GM19239 (cell line): ENCODE measurements at places on chromosomes 1 and 21.

- DNase-seq: no peak
These were observed 156.7 kb downstream of the BRINP3 start for GRCh38 chr1:190320952-190321351.

DNA sequence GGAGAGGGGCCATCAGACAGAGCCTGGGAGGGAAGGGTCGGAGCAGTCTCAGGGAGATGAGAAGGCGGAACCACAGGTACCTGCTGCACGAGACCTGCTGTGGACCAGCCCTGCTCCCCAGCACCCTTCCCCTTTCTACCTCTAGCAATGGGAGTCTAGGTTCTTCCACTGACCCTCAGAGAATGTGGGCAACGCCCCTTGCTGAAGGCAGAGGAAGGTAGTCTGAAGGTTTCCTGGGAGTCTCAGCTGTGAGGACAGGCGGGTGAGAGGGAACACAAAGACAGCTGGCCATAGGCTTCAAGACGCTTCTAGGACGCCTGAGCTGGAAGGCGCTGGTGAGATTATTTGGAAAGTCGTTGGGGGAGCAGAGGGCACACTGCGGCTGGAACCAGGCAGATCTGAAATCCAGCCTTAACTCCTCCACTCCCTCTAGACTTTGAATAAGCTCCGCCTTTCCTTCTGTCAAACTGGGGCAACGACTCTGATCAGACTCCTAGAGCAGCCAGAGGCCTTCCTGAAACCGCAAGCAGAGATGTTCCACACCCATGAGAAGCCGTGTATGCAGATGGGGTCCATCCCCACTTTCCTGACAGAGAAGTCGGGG is 18.1 kb downstream of the SLC45A3 start:
- DNase-seq: no peak

DNA sequence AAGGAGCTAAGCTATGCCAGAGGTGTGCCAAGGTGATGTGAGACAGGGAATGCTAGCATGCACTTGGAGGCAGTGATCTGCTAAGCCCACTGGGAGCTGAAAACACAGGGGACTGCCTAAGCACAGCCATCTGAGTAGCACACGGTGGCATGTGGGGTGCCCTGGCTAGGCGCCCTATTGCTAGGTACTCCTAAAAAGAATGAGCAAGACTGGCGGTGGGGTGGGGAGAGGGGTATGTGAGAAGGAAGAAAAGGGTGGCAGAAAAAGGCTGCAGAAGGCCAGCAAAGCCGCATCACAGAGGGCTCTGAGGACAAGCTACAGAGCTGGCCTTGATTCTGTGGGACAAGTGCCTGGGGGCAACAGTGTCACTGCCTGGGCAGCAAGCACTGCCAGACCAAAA is 23.9 kb downstream of the PARP1 start:
- no peak for DNase-seq

GRCh38 chr1:61084491-61085031 is 2.2 kb downstream of the NFIA start:
- DNase-seq: no peak

DNA sequence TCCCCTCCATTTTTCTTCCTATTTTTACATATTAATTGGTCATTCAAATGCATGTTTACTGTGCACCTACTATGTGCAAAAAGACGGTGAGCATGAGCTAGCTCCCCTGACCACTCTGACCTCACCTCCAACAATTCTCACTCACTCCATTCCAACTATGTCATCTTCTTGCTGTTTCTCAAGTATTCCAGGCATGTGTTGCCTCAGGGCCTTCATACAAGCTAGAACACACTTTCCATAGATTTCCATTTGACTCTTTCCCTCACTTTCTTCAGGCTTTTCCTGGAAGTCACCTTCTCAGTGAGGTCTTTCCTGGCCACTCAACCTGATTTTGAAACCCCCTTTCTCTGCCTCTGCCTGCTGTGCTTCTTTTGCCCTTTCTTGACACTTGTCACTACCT is 32.6 kb downstream of the CHIA start:
- DNase-seq: no peak

DNA sequence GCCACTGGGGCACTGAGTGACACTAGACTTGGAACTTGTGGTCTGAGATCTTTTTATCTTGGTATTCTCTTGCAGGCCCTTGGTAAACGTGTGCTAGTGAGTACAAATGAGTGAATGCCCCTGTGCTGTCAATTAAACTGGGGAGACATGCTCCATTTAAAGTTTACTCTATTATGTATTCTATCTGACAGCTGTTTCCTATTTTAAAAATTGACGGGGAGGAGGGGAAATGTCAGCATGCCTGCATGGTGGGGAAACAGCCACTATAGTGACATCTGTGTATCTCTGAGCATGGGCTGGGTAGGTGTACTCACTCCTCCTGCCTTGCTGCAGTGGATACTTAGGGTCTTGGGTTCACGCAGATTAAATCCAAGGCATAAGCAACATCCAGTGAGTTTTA is 59.0 kb upstream of the IKBKE start:
- DNase-seq: no peak

DNA sequence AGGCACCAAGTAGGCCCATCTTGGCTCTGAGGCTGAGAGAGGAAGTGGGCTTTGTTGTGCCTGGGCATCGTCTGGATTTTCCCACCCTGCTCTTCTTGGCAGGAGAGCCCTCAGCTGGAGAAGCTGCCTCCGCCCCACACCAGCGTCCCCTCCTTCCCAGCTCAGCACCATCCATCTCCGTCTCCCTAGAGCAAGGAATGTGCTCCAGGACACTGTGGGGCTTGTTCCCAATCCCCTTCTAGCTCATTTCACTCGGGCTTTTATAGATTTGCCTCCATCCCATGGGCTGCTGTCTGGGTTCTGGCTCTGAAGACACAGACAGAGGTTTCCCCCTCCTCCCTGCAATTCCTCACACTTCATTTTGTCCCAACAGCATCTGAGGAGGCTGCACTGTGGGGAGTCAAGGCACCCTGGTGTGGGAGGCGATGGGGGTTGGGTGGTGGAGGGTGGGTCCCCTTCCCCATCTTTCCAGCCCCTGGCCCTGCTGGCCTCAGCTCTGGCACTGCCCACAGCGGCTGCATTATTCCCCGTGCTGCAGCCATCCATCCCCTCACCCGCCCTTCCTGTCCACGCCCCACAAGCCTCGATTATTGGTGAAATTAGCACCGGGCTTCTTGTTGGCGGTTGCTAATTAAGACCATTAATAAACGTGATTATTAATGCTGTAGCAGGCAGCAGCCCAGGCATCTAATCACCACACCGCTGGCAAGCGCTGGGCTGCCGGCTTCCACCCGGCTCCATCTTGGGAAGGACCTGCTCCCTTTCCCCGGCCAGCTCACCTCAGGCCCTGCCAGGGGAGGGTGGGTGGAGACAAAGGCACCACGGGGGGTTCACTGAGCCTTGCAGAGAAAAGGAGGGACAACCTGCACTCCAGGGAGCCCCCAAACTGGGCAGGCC is 21.7 kb downstream of the RHBG start:
- DNase-seq: no peak

DNA sequence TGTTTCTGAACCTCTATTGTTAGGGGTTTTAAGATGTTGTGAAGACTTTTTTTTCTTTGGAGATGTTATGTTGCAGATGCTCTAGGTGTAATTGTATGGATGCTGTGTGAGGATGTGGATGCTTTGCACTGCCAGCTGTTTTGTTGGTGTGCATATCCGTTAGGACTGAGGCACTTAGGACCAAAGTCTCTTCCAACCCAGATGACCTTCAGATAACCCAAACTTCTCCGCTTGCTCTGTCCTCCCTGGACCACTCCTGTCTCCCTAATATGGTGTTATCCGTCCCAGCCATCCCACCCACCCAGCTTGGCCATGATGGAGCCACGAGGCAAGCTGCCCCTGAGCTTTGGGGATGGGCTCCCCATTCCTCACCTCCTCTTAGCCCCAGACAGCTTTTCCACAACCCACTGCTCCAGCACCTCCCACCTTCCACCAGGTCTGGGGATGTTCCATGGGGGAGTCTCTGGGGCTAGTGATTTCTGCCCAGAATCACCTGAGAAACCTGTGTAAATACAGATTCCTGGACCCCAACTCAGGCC is 5.1 kb upstream of the LEFTY2 start:
- DNase-seq: no peak

GRCh38 chr1:242128951-242129502 is 130.1 kb upstream of the MAP1LC3C start:
- DNase-seq: no peak

DNA sequence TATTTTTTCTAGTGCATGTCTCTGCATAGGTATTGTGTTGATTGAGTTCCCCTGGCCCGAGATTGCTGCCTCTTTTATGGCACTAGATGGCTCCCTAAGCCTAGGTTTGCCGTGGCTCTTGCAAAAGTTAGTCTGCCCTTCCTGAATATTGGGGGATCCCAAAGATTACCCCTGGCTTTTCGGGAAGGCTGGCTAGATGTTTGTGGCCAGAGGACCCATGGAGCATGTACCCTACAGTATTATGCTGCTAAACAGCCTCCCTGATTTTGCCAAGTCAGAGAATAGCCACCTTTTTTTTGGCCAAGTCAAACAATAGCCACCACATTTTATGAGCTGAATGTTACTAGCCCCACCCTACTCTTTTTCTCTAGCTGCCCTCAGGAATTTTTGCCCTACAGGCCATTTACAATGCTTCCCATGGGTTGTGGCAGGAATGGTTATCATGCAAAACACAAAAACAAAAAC is 343.2 kb downstream of the OLFM3 start:
- no peak for DNase-seq

- DNase-seq: no peak
These were observed 13.4 kb downstream of the SH2D2A start for GRCh38 chr1:156803086-156803851.

- DNase-seq: no peak
These were observed 343.1 kb downstream of the NPHP4 start for GRCh38 chr1:5649166-5649551.

DNA sequence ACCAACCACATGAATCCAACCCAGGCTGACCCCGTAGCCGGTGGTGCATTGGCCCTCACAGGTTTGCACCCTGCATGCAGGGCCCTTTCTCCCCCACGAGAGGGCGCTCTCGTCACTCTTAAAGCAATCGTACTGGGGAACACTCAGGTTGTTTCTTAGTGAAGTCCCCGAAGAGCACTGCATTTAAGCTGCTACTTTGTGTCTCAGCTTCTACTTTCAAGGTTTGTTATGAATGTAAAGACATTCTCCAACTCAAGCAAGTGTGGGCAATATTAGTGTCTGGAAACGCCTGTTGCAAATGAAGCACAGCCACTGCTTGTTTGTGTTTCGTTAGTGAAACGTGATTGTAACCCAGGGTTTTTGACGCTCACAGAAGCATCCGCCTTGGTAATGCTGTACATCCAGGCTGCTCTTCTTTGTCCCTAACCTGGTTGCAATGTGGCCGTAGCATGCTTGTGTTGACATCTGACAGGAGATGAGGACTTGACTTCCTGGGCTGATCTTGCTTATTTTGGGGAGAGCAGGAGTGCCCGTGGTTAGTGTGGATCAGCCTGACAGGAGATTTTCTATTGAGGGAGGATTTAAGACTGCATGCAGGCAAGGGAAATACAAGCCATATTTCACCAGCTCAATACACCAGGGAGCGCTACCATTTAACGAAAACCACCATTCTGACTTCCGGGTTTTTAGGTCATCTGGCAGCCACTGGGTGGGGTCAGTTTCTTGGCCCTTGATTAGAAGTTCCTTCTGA is 79.8 kb downstream of the ST6GALNAC3 start:
- DNase-seq: peak; percentile 40

GRCh38 chr21:35824136-35824535 is 236.2 kb downstream of the SETD4 start:
- DNase-seq: no peak

- DNase-seq: no peak
These were observed 140.9 kb downstream of the ACTL8 start for GRCh38 chr1:17895986-17896385.

DNA sequence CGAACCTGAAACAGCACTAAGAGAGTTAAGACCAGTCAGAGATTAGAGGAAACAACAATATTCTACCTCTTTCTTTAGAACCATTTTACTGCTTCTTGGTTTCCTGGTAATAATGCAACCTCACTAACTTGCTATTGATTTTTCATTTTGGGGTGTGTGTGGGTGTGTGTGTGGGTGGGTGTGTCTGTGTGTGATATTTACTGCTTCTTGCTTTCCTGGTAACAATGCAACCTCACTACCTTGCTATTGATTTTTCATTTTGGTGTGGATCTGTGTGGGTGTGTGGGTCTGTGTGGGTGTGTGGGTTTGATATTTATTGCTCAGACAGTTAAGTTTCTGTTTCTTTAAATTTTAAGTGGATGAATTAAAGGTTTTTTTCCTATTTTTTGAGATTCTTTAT is 208.8 kb downstream of the LRRC7 start:
- no peak for DNase-seq

GRCh38 chr1:155001425-155001674 is 1.3 kb upstream of the ZBTB7B start:
- no peak for DNase-seq

DNA sequence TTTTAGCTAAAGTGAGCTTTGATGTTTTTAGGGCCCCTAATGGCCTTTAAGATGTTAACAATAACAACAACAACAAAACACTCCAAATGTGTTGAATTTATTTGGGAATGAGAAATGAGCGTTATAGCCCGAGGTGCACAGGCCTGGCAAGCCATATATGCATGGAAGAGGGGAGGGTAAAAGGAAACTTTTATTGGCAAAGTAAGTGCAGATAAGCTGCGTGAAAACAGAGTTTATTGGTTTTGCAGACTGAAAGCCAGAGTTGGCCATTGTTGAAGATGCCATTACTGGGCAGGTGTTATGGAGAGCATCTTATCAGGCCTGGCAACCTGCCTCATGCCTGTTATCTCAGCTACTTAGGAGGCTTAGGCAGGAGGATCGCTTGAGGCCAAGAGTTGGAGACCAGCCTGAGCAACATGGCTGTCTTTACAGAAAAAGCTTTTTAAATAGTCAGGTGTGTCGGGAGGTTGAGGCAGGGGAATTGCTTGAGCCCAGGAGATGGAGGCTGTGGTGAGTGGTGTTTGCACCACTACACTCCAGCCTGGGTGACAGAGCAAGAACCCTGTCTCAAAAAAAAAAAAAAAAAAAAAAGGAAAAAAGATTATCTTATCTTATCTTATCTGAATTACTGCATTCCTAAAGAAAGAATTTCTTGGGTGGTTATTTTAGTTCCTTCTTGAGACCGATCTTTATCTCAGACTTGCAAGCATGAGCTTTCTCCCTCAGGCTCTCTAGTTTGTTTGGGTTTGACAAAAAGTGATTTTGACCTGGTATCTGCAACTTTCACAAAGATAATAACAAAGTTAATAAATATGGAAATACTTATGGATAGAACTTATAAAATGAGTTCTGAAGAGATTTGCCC is 1.7 kb downstream of the PATJ start:
- no peak for DNase-seq

DNA sequence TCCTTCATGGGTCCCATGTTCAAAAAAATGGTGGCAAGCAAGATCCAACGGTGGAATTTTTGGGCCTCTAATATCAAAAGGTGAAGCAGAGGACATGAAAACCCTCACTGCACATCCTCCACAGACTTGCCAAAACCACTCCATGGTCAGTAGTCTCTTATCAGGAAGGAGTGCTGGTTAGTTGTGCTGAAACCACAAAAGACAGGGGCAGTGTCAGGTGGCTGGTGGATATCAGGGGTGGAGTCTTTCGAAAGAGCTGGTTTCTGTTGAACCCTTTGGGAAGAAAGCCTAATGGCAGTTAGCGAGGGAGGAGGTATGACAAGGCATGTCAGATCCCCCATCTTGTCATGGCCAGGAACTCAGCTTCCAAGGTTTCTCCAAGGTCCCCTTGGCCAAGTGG is 395.9 kb upstream of the CAMK1G start:
- DNase-seq: no peak
